ENCODE measurements at places on chromosomes 1 and 21. TPM values are rescaled to one million over a fixed set of nuclear protein-coding genes. Genes with fewer than 3 reads are reported as not detected.

Gene MX1
- 82.5 TPM for total RNA-seq

Gene FAM177B
- not detected for total RNA-seq

Gene GBP6
- not detected for total RNA-seq

Gene MMP23B
- total RNA-seq, result 71.3 TPM

Gene UTP25
- 3.6 TPM for total RNA-seq

Gene TIAM1
- 2.7 TPM for total RNA-seq

Gene TFF2
- not detected for total RNA-seq

Gene CORT
- total RNA-seq, result not detected

Gene SPRR2G
- total RNA-seq, result not detected

Gene C4BPA
- total RNA-seq, result not detected

Gene PLA2G2F
- not detected for total RNA-seq

Gene OR2T3
- total RNA-seq, result not detected

Gene KRTAP13-2
- not detected for total RNA-seq

Gene CBR1
- total RNA-seq, result 101 TPM

Gene RAD54L
- total RNA-seq, result not detected

Gene MSH4
- not detected for total RNA-seq

Gene LIPI
- not detected for total RNA-seq

Gene RGS8
- not detected for total RNA-seq

Gene FCRLB
- not detected for total RNA-seq

Gene ATF3
- 79.1 TPM for total RNA-seq

Gene ARTN
- not detected for total RNA-seq

Gene CEP350
- 37.8 TPM for total RNA-seq

Gene ADCY10
- 1.9 TPM for total RNA-seq

Gene E2F2
- total RNA-seq, result not detected

Gene LMO4
- 9.9 TPM for total RNA-seq

Gene AMY1C
- not detected for total RNA-seq

Gene SH2D5
- not detected for total RNA-seq

Gene SPOCD1
- 30.7 TPM for total RNA-seq

Gene PTPRF
- 43.6 TPM for total RNA-seq

Gene MYOM3
- total RNA-seq, result 1.2 TPM

Gene MIXL1
- not detected for total RNA-seq

Gene GJB3
- not detected for total RNA-seq

Gene DEPDC1
- not detected for total RNA-seq

Gene IGFN1
- total RNA-seq, result not detected

Gene HPDL
- not detected for total RNA-seq

Gene CFAP107
- total RNA-seq, result not detected

Gene DNM3
- 9.6 TPM for total RNA-seq

Data from ascending aorta (tissue), 2 donors.